ENCODE measurements at places on chromosomes 5 and 9. TPM values are rescaled to one million over a fixed set of nuclear protein-coding genes. Genes with fewer than 3 reads are reported as not detected.
A peak's percentile ranks its signal among the peaks of the same experiment; 100 is the strongest.

- no peak for DNase-seq
Observed at GRCh38 chr5:150644514-150644913, 4.1 kb downstream of the SYNPO start.

- DNase-seq: no peak
Observed at GRCh38 chr5:76675364-76675763, 40.6 kb upstream of the F2R start.

Gene IFNB1
- total RNA-seq: not detected

DNA sequence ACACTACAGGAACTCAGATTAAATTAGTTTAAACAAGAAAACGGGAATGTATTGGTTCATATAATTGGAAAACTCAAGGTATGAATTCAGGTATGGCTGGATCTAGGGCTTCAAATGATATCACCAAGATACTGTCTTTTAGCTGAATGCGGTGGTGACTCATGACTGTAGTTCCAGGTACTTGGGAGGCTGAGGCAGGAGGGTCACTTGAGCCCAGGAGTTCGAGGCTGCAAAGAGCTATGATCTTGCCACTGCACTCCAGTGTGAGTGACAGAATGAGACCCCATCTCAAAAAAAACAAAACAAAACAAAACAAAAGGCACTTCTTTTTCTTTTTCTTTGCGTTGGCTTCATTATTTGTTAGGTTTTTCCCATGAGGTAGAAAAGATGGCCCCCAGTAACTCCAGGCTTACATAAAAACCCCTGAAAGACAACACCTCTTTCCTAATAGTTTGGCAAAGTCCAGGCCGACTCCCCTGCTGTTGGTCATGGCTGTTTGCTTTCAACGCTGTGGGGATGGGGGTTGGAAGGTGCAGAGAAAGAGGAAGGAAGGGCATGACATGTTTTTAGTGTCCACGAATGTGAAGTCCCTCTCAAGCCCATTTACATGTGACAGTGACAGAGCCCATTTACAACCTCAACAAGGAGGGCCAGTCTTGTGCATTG lies 39.8 kb upstream of the CRB2 start:
- DNase-seq: peak; percentile 29

Measured in OCI-LY7 (cell line).